ENCODE measurements at places on chromosomes 16 and 17.

- peak; percentile 58 for DNase-seq
Measured at GRCh38 chr17:40307001-40307730, 1.8 kb upstream of the RARA start.

- no peak for DNase-seq
Measured at GRCh38 chr16:67184453-67184994, 761 bp upstream of the MATCAP1 start.

- no peak for DNase-seq
Measured at GRCh38 chr17:8123695-8124349, at the start of gene HES7. Gene HES7, minus strand, starts transcription at chr17:8124106. Its CDS starts 22 bp downstream, at chr17:8124084.

- no peak for DNase-seq
Measured at GRCh38 chr17:63640038-63640437, 17.8 kb downstream of the MAP3K3 start.

DNA sequence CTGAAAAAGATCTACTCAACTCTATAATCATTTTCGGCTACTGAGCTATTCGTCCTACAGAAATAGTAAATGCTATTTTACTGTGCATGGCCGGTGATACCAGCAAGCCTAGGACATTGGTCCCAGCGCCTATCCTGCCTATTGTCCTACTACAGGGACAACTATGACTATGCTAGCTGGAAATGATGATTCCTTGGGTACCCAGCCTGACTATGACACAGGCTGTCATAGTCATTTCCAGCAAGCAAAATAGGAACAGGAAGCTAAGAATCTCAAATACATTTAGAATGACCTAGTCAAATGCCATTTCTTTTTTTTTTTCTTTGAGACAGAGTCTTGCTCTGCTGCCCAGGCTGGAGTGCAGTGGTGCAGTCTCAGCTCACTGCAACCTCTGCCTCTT, 33.7 kb upstream of the HSBP1 start:
- DNase-seq, result no peak

DNA sequence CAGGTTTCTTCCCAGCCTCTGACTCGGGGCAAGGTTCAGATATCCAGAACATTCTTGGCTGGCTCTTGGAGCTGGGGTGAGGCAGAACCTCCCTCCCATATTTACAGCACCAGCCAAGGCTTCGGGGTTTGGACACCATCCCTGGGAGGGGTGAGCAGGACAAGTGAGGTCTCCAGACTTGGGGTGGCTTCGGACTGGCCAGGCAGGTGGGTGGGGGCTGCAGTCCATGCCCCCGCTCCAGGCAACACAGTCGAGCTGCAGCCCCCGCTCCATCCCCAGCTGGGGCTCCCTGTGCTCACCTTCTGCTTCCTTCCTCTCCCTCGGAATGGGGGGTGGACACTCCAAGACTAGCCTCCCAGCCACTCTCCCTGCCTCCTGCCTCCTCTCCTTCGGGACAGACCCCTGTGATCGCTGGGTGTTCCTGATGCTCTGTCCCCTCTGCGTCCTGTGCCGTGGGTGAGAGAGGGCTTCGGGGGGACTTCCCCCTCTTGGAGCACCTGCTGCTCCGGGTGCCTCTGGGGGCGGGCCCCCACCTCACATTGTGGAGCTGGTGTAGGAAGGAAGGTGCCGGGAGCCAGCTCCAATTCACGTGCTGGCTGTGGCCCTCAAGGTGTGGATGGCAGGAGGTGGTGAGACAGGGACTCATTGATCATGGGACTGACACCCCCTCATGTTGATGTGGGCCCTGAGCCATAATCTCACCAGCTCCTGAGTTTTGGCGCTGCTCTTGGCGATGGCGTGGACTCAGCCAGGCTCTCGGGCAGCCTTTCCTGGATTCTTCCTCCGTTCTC, 189.2 kb downstream of the SEC14L1 start:
- DNase-seq, result no peak

DNA sequence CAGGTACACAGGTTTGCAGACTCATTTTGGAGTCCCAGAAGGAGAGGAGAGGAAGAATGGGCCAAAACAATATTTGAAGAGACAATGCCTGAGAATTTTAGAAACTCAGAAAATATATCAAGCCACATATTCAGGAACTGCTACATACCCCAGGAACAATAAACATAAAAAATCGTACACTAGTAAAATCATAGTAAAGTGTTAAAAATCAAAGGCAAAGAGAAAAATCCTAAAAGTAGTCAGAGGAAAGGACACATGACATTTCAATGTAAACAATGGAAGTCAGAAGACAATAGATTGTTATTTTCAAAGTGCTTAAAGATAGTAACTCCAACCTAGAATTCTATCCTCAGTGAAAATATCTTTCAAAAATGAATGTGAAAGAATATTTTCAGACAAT, 28.5 kb upstream of the NACA2 start:
- DNase-seq, result no peak

DNA sequence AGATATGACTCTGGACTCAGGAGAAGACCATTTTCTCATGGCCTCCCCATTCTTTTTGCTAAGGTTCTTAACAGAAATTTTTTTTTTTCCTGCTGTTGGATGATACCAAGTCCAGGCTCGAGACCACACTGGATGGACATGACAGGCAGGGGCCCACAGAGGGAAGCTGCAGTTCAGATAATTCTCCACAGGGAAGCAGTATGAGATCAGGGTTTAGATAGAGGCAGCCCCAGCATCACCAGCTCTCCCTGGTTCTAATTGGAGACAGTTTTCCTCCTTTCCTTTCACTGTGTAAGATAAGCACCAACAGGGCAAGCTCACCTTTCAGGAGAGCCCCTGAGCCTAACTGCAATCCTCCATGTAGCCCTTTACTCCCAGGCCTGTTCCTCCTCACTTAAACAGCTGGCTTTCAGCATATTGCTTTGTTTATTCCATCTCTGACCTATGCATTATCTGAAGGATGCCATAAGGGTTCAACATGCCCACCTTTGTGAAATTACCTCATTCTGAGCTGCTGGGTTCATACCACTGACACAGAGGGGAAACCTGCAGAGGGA, 108.1 kb downstream of the SNX11 start:
- DNase-seq, result no peak

DNA sequence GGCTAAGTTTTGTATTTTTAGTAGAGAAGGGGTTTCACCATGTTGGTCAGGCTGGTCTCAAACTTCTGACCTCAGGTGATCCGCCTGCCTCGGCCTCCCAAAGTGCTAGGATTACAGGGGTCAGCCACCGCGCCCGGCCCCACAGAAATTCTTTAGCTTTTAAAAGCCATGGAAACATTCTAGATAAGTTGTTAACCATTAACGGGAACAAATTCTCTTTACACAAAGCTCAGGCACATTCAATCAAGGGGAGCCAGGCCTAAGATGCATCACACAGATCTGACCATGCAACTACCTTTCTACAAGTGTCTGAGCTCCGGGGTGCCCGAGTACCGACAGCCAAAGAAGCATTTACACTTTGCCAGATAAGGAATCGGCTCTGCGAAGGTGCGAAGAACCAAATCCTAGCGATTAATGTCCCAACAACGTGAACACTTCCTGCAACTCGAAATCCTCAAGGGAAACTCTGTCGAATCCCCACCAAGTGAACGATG, 1.0 kb downstream of the EMC8 start:
- DNase-seq, result no peak

GRCh38 chr16:59783191-59783590, 1049.1 kb upstream of the GOT2 start:
- DNase-seq, result no peak

DNA sequence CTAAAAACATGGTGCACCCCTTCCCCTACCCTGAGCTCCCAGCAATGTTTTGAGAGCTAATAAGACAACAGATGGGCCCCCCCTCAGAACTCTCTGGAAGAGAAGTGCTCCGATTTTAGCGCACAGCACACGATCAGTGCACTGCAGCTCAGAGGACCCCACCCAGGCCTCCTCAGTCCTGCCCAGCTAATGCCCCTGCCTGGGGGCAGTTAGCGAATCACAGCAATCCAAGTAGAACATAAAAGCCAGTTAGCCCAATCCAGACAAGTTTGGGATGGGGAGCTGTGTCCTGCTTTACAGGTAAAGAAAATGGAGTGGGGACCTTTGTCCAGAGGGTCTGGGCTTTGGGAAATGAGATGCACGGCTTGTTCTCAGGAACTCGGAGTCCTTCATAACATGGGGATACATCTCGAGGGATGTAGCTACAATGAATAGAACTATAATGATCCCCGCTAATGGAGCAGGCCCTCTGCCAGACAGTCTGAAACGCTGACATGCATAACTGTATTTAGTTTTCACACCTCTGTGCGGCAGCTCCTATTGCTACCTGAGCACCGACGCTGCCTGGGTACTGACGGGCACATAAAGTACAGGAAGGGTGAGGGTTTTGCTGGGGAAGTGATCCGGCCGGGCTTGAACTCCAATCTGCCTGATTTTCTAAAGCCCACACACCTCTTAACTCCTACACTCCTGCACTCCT, 29.7 kb upstream of the CDC42EP4 start:
- peak; percentile 37 for DNase-seq

DNA sequence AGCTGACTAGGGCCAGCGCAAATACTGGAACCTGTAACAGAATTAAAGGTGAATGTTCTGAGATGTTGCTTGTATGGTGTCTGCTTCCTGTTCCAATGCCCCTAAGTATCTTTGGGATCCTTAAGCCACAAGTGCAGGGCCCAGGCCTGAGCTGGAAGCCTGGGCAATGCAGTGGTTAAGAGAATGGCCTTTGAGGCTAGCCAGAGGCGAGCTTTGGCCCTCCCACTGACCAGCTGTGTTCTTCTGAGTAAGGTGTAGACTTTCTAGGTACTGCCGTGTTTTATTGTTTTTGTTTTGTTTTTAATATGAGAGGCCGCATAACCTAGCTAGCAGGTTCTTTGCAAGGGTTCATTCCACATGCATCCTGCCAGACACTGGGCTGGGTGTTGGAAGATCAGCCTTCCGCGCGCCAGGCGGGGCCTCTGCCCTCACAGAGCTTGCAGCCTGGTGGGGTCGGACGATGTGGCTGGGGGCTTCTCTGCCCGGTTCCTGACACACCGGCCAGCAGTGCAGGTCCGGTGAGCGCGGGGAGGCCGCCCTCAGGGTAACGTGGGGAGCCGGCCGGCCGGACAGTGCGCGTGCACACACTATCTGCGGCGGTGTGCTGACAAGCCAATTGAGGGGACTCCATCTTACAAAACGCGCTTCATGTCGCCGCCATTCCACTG, 551 bp upstream of the MLX start:
- no peak for DNase-seq

DNA sequence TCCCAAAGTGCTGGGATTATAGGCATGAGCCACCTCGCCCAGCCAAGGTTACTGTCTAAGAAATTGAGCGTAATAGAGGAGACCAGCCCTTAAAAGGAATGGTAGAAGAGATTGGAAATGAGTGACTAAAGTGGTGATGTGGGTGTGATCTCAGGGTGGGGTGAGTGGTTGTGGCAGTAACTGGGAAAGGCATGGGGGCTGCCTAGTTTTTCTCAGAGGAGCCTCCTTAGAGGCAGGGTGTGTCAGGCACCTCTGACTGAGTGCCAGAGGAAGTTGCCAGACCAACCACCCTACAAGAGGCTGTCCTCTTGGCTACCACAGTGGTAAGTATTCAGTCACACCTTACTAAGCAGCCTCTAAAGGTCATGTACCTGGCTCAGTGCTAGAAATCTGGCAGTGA, 8.9 kb downstream of the DUS2 start:
- DNase-seq, result no peak

DNA sequence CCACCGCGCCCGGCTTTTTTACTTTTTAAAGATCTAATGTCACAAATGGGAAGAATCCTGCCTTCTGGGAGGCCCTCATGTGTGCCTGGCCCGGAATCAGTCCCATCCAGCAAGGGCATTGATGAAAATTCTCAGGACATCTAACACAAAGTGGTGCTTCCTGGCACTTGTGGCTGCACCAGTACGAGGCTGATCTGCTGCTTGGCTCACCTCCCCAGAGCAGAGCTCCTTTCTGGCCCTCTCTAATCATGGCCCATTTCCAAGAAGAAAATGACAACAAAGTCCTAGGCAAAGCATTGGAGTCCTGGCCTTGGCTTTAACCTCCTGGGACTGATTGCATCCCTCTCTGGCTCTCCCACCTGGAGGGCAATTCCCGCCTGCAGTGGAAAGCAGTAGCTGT, 50.7 kb upstream of the SIAH1 start:
- no peak for DNase-seq

GRCh38 chr17:50908140-50908859, 42.1 kb upstream of the TOB1 start:
- DNase-seq, result no peak

GRCh38 chr16:19166500-19166899, 1.5 kb upstream of the SYT17 start:
- DNase-seq, result peak; percentile 23
